ENCODE measurements at places on chromosomes 3 and 15.

DNA sequence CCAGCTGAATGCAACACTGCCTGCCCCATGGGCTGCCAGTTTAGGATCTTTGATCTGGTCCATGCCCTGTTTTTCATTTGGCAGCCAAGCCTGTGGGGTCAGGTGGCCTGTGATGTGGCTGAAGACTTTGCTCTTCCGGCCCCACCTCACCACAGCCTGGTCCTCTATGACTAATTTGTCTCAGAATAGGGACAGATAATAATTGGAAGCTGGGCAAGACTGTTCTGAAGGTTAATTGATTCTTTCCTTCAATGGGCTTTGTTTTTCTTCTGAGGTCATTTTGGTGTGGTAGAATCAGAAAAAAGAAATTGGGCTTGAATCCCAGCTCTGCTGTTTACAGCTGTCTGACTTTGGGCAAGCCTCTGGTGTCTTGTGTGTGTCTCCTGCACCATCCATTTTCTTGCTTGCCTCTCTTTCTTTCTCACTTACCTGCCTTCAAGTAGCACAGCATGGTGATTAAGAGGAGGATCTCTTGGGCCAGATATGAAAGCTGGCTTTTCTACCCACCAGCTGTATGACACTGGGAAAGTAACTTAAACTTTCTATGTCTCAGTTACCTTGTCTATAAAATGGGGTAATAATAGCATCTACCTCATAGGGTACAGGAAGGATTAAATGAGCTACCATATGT is 24.2 kb downstream of the ABHD2 start:
- DNase-seq: no peak

GRCh38 chr15:94231723-94232468 is 535 bp downstream of the MCTP2 start:
- no peak for DNase-seq

DNA sequence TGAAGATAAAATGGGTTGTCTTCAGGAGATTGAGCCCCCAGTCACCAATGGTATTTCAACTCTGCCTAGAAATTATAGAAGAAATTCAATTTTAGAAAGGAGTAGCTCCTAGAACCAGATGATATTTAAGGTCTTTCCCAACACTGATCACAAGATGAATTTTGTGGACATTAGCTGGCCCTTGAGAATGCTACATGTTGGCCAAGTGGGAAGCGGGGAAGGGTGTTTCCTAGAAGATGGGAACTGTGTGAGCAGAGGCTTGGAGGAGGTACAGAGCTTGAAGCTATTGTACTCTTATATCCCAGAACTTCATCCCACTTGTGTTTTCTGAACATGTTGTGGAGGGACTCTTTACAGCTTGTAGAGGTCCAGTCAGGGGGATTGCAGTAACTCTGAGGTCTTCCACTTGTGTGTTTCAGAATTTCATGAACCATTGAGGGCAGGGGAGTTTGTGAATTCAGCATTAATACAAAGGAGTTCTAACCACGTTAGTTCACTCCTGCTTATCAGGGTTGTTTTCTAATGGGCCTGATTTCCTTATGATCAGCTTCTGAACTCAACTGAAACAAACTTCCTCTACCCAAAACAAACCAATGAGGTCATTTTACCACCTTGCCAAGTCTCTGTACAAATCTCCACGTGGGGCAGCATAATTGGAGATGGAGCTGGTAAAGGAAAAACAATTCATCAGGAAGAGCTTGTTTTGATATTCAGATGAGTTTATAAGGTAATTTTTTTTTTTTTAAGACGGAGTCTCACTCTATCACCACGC is 152.6 kb upstream of the TPM1 start:
- no peak for DNase-seq

DNA sequence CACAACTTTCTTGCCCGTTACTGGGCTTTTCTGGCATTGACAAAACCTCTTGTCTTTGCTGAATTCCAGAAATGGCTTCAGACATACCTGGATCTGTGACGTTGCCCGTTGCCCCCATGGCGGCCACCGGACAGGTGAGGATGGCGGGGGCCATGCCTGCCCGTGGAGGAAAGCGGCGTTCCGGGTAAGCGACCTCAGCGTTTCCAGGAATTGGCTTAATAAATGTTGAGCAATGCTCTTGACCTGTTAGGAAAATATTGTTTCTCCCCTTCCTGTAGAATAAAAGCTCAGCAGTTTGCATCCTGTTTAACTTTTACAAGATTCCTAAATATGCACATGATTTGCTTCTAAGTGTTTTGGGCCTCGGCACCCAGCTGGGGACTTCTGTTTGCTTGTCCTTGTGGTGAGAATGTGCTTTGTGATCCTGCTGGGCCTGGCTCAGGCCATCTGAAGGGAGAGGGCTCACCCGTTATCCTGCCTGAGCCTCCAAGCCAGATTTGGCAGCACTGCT is 46.7 kb downstream of the ARNT2 start:
- DNase-seq: no peak

- no peak for DNase-seq
Measured at GRCh38 chr3:140682586-140682985, 4.7 kb downstream of the TRIM42 start.

DNA sequence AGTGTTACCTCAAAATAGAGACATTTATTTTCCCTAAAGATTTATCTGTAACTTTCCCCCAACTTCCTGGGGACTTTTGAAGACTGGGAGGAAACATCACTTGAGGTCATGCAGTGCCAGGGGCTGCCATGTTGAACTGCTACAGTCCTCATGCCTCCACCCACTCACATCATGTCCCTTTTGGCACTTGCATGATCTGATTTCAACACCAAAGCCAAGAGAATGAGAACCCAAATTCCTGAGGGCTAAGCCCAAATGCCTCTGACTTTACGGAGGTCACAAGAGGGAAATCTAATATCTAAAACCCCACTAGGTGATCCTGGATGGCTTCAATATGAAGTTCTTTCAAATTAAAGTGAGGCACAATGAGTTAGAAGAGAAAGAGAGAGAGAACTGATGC is 213.1 kb downstream of the NTRK3 start:
- no peak for DNase-seq
